ENCODE measurements at places on chromosomes 3 and 15. TPM values are rescaled to one million over a fixed set of nuclear protein-coding genes. Genes with fewer than 3 reads are reported as not detected.

Gene SEMA6D
- 49.8 TPM for total RNA-seq

Gene ATP13A5
- under 0.01 TPM for total RNA-seq

GRCh38 chr15:36943508-36944361 is 156.6 kb downstream of the MEIS2 start:
- no peak for DNase-seq

- no peak for DNase-seq
These were observed 489.6 kb upstream of the RASGRP1 start for GRCh38 chr15:39054128-39054732.

Gene SCN11A
- 0.31 TPM for total RNA-seq

DNA sequence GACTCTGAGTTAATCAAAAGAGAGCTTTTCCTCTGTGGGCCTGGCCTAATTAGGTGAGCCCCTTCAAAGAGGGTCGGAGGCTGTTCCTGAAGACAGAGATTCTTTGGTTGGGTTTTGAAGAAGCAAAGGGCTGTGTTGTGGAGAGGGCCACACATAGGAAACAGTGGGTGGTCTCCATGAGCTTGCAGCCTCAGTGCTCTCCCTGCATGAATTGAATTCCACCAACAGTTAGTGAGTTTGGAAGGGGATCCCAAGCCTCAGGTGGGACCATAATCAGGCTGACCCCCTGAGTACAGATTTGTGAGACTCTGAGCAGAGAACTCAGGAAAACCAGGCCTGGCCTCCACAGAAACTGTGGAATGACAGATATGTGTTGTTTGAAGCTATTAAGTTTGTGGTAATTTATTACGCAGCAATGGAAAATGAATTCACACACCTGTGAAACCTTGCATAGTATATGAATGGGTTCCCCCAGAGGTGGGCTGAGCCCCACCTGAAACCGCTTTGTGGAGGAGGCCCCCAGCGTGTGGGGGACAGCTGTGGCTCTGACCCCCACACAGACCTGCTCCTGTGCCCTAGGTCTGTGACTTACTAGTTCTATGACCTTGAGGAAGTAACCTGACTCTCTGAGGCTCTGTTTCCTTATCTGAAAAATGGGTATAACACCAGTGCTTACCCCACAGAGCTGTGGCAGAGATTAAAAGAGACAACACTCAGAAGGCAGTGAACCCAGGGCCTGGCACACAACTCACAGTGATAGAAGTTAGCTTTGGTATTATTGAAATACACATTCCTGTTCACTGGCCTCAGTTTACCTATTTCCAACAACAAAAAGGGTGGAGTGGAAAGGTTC is 431.3 kb downstream of the FOXP1 start:
- no peak for DNase-seq

Gene SPATA12
- not detected for total RNA-seq

DNA sequence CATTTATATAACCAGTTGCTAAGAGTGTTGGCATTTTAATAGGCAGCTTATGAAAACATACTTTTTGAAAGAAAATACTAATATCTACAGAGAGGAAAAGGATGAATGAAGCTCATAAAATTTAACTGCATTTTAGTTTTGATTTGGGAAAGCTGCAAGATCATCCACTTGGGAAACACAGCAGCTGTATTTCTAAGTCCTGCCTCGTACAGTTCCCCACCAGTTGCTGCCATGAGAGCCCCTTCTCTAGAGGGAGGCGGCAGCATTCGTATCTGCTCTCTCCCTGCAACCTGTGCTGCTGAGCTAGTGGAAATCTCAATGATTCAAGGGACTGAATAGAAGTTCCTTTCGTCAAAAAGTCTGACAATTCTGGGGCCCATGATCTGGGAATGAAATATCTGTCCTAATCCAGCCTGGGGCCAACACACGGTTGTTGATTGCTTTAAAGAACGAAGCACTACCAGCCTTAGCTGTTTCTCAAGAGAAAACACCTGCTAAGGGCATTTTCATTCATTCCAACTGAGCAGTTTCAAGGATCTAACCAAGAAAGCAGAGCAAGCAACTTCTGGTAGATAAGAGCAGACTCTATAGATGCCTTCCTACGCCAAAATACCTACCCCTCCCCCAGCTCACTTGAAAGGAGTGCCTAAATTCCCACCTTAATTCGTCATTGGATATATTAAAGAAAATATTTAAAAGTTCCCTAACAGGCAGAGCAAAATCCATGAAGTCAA is 223.7 kb downstream of the MAGI1 start:
- DNase-seq: no peak

DNA sequence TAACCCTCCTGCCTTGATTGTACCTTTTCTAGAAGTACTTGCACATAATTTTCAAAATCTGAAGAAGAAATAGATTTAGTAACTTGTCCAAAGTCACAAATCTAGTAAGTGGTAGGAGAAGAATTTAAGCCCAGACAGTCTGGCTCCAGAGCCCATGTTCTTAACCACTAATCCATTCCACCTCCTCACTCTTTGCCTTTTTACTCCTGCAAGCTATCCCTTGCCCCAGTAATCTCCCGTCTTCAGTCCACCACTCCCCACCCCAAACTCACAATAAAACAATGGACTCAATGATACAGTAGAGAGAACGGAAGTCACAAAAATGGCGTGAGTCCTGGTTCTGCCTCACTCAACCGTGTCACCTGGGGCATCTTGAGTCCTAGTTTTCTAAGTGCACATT is 48.7 kb downstream of the SETMAR start:
- no peak for DNase-seq

GRCh38 chr3:14921811-14922705 is 25.3 kb upstream of the NR2C2 start:
- no peak for DNase-seq

Gene NANOGP8
- total RNA-seq: not detected

Gene SOX14
- total RNA-seq: not detected

DNA sequence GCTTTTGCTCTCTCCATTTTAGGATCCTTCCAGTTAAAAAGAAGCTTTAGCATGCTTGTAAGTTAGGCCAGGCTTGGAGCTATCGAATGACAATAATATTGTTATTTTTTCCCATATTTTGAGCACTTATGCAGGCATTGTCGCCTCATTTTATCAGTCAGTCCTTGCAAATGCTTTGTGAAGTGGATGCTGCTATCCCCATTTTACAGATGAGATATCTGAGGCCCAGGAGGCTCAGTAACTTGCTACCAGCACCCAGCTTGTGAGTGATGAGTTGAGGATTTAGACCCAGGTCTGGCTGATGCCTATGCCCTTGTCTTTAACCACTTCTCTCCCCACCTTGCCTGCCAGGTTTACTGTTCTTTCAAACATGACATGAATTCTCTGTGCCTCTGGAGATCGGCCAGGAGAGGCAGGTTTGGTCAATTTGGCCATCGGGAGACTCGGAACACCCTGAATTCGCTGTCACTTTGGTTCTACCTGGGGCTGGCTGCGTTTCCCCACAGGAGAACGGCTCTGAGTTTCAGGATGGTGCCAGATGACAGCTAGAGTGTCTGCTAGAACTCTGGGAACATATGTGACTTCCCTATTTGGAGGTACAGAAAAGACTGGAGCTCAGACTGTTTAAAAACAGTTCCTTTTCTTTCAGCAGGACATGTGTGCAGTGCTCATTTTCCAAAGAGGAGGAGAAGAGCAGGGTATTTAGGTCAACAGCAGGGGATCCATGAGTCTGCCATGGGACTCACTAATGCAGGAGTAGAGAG is 25.5 kb upstream of the ZNF710 start:
- DNase-seq: no peak

GRCh38 chr3:52150860-52151259 is 3.4 kb downstream of the POC1A start:
- DNase-seq: no peak

DNA sequence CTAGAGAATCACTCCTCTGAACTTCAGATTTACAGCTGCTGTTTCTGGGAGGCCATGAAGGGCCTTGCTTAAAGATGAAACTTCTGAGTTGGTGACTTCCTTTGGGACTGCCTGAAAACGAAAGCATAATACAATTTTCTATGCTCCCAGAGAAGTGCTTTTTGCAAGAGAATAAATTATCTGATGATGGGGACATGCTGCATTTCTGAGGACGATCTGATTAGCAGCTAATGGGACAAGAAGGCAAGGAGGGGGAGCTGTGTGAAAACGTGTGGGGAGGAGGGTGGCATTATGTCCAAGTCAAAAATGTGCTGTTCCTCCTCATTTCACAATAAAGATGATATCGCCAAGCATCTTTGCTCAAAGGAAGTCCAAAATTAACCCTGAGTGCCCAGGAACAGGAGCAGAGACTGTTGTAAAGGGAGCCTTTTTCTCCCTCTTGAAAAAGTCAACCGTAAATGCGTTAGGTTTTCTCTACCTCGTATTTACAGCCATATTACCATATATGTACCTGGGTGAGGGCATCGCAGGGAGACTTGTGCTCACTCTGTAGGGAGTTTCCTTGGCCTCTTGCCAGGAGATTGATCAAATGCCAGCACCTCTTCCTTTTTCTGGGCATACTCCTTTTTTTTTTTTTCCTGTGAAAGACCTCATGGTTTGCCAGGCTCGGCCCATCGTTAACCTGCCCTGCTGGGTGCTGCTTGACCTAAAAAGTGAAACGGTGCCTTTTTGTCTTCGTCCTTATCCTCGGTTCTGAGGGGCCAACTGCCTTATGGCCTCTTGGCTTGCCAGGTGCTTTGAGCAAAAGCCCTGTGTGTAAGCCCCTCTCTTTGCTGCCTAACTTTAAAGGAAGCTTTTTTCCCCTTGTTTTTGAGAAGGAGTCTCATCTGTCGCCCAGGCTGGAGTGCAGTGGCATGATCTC is 11.5 kb downstream of the ITPR1 start:
- no peak for DNase-seq

DNA sequence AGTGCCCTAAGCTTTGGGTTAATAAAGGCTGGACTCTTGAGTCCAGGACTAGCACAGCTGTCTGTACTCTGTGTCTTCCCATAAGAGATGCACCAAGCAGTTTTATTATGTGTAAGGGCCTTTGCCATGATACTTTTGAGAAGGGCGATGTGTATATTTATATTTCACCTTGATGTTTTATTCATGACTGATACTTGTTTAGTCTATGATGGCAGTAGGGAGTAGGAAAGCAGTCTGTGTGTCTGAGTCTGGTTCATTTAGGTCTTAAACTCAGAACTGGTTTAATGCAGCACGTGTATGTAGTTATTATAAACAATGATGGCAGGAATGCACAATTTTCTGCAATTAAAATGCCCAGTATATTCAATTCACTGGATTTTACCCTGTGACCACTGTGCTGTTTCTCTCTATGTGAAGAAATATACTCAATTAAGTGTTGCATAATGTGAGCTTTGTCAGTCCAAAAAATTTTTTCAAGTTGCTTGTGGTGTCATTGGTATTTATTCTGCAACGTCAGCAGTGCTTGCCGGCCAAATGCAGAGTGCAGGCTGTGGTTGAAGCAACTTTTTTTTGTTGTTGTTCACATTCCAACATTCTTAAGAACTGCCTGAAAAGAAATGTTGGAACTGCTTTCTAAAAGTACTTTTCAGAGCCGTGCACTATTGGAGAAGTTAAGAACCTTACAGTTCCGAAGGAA is 423.7 kb upstream of the SEMA6D start:
- DNase-seq: no peak

GRCh38 chr3:136576279-136577009 is 175.7 kb downstream of the STAG1 start:
- DNase-seq: no peak

GRCh38 chr3:125229168-125229567 is 16.6 kb upstream of the SLC12A8 start:
- no peak for DNase-seq

Gene EPHB3
- 3.9 TPM for total RNA-seq

- no peak for DNase-seq
These were observed 136.2 kb downstream of the TNIK start for GRCh38 chr3:171323938-171324536.

Gene GCNT3
- total RNA-seq: not detected

Gene COL8A1
- 0.62 TPM for total RNA-seq

DNA sequence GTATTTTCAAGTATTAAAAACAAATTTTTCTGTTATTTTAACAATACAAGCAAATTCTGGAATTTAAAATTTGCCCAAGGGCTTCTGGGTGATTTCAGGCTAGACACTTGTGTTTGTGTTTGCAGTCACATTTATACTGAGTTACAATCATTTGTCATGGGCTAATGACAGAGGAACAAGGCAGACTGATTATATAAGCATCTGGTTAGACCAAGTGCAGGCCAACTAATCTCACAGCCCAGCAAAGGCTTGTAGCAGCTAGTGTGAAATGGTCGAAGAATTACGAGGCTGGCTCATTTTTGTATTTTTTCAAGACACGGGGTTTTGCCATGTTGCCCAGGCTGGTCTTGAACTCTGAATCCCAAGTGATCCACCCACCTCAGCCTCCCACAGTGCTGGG is 52.1 kb downstream of the CMTM8 start:
- DNase-seq: no peak

- DNase-seq: no peak
These were observed 111.7 kb downstream of the FOXB1 start for GRCh38 chr15:60115579-60116380.

GRCh38 chr15:62416526-62416925 is 251.4 kb upstream of the C2CD4B start:
- no peak for DNase-seq

GRCh38 chr15:90367576-90367975 is 15.5 kb downstream of the ZNF774 start:
- no peak for DNase-seq

- no peak for DNase-seq
These were observed 515.3 kb downstream of the ZBBX start for GRCh38 chr3:166864473-166865467.

DNA sequence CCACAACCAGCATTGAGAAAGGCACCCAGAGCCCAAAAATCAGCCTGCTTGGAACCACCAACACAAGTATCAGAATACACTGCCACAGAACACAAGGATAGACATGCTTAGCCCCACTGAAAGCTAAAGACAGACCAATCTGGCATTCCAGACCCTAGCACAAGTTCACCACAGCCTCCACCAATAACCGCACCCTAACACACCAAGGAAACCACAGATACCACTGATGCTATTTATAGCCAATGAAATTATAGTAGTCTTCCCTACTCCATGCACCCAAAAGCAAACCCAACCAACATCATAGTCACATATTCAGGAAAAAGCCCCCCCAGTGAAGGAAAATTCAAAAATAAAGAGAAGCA is 83.9 kb upstream of the STT3B start:
- no peak for DNase-seq

- no peak for DNase-seq
These were observed 7.2 kb upstream of the EOMES start for GRCh38 chr3:27729325-27729724.

Gene DNAH12
- total RNA-seq: 0.62 TPM

GRCh38 chr3:184472723-184473428 is 88.7 kb upstream of the EPHB3 start:
- no peak for DNase-seq
